ENCODE measurements at places on chromosomes 2 and 18. TPM values are rescaled to one million over a fixed set of nuclear protein-coding genes. Genes with fewer than 3 reads are reported as not detected.

The TUBB6 gene
- 207 TPM for total RNA-seq

The CYP26B1 gene
- 6.8 TPM for total RNA-seq

The SLC35F6 gene
- total RNA-seq = 35.6 TPM

The CDK15 gene
- total RNA-seq = 7.0 TPM

The RUFY4 gene
- not detected for total RNA-seq

The KIF1A gene
- total RNA-seq = not detected

The UGT1A6 gene
- not detected for total RNA-seq

The GKN2 gene
- not detected for total RNA-seq

GRCh38 chr18:70496353-70497294 lies 207.8 kb downstream of the SOCS6 start:
- DNase-seq = no peak

DNA sequence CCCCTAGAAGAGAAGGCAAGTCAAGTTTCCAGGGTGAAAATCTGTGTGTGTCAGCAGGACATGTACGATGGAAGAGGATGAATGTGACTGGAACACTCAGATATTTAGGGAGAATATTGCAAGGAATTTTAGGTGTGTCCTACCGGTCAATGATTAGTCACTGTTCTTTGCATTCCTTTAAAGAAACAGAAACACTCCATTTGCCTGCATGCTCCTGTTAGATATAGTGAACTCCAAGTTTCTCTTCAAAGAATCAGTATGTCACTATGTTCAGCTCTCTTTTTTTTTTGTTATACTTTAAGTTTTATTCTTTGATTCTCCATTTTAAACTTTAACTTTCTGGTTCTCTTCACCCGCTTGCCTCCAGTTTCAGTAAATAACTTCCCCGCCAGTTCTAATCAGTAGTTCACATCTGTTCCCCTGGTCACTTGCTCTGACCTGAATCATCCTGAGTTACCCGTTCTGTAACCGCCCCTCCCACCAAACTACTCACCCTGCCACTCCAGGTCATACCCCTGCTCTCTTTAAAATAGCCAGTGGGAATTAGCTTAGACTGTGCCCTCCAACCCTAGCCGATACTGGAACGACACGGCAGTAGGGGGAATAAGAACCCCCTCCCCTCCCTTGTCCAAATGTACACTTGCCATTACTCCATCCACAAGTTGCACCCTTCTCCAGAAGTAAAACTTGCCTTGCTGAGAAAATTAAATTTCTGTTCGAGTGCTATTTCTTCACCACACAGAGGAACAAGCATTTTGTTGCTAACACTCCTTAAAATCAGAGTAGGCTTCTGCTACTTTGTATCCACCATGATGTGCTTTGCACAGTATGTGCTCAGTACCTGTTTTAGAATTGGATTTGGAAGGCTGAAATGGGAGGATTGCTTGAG lies 268.4 kb downstream of the METTL4 start:
- peak; percentile 74 for DNase-seq

DNA sequence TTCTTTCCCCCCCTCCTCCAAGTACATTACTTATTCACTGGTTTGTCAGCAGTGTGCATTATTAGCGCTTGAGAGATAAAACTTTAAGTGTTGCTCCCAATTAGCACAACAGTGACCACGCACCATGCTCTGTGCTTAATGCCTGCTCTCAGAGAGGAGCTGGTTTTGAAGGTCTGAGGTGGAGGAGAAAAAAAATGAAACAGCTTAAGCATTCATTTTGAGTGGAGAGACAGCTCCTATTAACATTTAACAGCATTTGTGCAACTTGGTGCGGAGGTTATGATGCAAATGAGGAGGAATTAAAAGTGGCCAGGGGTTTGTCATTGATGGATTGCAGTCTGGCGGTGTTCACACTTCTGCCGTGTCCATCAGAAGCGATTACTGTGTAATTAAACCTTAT lies 141.8 kb downstream of the FIGN start:
- no peak for DNase-seq

- no peak for DNase-seq
Measured at GRCh38 chr2:146324951-146325350, 1519.9 kb upstream of the ACVR2A start.

DNA sequence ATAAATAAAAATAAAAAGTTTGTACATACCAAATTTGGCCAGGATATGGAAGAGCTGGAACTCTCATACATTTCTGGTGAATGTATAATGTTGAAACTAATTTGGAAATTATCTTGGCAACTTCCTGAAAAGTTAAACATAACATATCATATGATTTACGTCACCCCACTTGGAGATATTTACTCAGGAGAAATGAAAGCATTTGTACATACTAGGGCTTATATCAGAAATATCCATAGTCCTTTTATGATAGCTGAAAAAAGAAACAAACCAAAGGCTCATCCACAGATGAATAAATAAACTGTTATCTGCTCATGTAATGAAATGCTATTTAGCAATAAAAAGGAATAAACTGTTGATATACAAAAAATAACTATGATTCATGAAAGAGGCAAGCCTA lies 318.2 kb upstream of the NRXN1 start:
- DNase-seq = no peak

GRCh38 chr2:115219296-115219695 lies 776.9 kb downstream of the DPP10 start:
- no peak for DNase-seq

- peak; percentile 49 for DNase-seq
Measured at GRCh38 chr18:62852851-62853250, 137.5 kb downstream of the PHLPP1 start.

DNA sequence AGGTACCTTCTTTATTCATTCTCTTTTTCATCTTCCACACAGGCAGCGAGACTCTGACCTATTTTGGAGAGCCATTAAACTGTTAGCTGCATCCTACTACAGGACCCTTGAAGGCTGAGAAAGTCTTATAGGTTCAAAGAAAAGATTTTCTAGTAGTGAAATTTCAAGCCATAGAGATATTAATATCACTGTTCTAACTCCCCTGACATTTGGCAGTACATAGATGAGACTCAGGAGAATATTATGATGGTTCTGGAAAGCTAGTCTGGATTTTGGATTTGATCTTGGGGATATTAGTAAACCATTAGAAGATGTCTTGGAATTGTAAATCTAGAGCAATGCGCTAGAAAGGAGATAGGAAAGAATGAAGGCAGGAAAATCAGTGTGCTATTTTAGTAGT lies 1.3 kb upstream of the ITPRID2 start:
- no peak for DNase-seq

DNA sequence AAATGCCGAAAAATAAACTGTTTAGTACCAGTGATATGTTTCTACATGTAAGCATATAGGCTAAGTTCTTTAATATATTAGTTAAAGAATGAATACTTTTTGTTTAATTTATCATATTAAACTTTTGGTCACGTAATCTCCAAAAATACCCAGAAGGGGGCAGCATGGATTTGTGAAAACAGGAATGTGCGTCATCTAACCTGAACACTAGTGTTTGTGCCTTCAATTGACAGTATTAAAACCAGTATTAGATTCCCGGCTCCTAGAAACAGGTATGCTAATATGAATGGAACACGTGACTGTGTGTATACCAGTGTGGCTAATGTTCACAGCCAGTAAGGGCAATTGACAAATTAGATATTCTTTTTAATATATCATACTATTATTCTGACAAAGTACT lies 51.8 kb downstream of the WDR7 start:
- peak; percentile 31 for DNase-seq

DNA sequence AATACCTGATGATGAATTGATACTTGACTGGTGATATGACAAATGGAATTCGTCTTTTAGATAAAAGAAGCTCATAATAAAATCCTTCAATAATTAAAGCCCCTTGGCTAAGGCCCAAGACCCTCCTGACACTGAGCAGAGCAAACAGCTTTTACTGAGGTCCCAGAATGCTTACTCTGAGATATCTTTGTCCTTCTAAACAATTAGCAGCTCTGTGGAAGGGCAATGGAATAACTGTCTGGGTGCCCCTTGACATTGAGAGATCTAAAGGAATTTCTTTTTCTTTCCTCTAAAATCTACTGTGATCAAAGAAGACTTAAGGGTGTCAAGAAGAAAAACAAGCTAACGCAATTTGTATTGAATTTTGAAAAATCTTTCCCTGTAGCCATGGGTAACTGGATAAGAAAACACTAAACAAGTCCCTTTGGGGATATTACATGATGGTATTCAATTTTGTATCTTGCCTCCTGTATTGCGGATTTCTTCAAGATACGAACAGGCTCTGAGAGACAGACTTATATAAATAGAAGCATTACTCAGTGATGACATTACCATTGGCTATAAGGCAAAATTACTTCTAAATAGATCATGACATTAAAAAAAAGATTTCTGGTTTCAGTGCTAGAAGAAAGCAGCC lies 128.8 kb downstream of the MREG start:
- no peak for DNase-seq

GRCh38 chr18:9661564-9661963 lies 46.5 kb upstream of the RAB31 start:
- peak; percentile 45 for DNase-seq

- DNase-seq = no peak
Measured at GRCh38 chr2:236176417-236176816, 8.2 kb upstream of the GBX2 start.

DNA sequence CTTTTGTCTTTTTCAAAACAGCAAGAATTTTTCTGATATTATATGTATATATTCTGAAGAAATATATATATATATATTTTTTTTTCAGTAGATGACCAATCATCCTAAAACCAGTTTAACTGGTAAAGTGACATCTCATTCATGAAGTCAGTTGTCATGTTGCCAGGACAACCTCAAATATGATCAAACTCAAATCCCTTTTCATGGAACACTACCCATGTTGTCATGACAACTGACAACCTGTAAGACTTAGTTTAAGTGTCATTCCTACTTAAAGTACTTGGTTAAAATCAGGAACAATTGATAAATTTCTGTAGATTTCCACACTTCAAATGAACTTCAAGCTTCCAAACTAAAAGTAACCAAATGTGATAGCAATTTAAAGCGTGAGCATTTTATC lies 101.8 kb upstream of the ERBB4 start:
- DNase-seq = peak; percentile 16

DNA sequence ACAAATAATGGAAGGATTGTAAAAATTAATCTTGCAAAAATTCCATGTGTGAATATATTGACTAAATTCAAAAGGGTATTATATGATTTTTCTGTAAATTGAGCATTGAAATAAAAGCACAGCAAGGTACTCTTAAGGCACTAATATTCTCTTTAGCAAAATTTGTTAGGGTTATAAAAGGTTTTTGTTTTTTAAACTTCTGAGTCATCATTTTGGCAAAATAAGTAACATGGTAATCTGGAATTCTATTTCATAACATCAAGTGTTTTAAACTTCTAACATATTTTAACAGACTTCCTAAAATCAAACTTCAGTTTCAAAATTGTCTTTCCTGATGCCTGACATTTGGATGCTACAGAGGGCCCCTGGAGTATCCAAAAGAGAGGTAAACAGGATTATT lies 12.5 kb upstream of the INPP4A start:
- DNase-seq = no peak

- DNase-seq = no peak
Measured at GRCh38 chr2:171102802-171103201, 57.9 kb downstream of the TLK1 start.

GRCh38 chr2:234406085-234406484 lies 90.8 kb downstream of the ARL4C start:
- peak; percentile 18 for DNase-seq

GRCh38 chr2:42028571-42029148 lies 19.2 kb upstream of the PKDCC start:
- no peak for DNase-seq

- peak; percentile 88 for DNase-seq
Measured at GRCh38 chr2:235468978-235469655, 24.7 kb upstream of the AGAP1 start.

DNA sequence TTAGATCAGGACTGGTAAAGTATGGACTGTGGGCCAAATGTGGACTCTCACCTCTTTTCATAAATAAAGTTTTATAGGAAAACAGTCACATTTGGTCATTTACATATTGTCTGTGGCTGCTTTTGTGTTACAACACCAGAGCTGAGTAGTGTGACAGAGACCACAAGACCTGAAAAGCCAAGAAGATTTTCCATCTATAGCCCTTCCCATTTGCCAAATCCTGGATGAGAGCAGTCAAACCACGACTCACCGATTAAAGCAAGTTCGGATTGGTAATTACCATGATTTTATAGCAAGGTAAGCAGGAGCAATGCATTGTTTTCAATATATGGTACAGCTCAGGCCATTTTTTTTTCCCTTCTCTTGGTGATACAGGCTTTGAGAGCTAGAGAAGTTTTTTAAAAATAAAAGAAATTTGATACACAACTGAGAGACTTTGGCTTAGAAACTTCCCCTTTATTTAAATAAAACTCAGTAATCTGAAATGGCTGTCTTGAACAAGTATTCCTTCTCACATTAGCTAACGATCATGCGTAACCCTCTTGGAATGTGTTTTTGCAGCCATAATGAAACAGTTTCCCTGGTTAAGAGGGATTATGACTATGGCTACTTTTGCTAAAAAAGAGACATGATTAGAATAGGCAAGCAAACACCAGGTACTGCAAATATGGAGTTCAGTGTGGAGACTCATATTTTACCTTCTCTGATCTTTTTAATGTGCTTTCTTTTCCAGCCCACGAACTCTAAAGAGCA lies 9.5 kb upstream of the MALL start:
- peak; percentile 77 for DNase-seq

- no peak for DNase-seq
Measured at GRCh38 chr2:70479816-70480215, 73.8 kb downstream of the TGFA start.

DNA sequence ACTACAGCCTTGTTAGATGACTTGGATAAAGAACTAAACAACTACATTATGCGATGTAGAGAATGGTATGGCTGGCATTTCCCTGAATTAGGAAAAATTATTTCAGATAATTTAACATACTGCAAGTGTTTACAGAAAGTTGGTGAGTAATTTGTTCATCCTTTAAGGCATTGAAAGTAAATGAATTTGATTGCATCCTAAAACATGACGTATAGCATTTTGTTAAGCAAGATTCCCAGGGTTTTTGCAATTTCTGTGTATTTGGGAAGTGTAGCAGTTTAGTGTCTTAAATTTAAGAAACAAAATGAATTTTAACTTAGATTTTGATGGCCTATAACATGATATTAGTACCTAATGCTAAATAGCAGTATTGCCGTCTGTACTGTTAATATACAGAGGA lies 24.8 kb downstream of the NOP58 start:
- no peak for DNase-seq

DNA sequence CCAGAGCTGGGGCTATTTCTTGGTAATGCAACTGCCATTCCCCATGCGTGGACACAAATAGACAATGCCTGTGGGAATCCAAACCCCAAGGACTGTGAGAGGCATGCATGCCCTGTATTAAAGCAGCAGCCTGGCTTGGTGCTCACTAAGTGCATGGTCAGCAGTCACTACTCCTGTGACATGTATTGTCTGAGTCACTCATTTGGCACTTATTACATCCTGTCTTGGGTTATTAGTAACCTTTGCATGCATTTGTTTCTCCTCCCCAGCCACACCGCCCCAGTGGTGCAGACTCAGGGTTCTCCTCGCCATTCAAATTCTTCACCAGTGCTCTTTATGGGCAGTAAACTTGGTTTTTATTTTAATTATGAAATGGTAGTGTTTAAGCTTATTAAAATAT lies 30.2 kb downstream of the PRKCE start:
- peak; percentile 94 for DNase-seq

All from M059J (cell line).